Effector CD4-positive, alpha-beta T cell (primary cell): ENCODE measurements at places on chromosomes 5 and 9.

GRCh38 chr5:132500931-132501628 lies 10.5 kb upstream of the IRF1 start:
- peak; percentile 74 for DNase-seq

DNA sequence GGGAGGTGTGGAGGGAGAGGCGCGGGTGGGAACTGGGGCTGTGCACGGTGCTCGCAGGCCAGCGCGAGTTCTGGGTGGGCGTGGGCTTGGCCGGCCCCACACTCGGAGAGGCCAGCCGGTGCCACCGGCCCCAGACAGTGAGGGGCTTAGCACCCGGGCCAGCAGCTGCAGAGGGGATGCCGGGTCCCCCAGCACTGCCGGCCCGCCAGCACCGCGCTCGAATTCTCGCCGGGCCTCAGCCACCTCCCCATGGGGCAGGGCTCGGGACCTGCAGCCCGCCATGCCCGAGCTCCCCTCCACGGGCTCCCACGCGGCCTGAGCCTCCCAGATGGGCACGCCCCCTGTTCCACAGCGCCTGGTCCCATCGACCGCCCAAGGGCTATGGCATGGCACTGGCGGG lies 104.6 kb downstream of the GLIS3 start:
- no peak for DNase-seq

GRCh38 chr5:136734628-136735027 lies 369.3 kb upstream of the TRPC7 start:
- no peak for DNase-seq

DNA sequence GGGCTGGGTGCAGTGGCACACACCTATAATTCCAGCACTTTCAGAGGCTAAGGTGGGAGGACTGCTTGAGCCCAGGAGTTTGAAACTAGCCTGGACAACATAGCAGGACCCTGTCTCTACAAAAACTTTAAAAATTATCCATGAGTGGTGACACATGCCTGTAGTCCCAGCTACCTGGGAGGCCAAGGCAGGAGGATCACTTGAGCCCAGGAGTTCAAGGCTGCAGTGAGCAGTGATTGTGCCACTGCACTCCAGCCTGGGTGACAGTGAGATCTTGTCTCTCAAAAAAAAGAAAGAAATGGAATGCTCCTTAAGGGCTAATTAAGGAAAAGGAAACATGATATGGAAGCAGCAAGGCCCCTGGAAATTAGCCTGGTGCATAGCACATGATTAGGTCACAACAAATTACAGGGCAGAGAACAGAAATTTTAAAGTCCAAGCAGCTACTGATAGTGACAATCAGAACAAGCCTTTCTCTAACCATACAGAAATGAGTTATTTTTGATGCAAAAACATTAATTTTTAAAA lies 19.5 kb downstream of the ANKH start:
- no peak for DNase-seq

- no peak for DNase-seq
Measured at GRCh38 chr5:65861830-65862241, 64.5 kb upstream of the ERBIN start.

- DNase-seq = no peak
Measured at GRCh38 chr9:14170973-14171596, 142.9 kb downstream of the NFIB start.

- no peak for DNase-seq
Measured at GRCh38 chr5:10438301-10438700, 3.4 kb upstream of the ROPN1L start.

GRCh38 chr9:77475641-77476473 lies 172.3 kb downstream of the GNA14 start:
- DNase-seq = no peak
